NCI-H1092 (cell line): ENCODE measurements at places on chromosomes 2 and 18.

DNA sequence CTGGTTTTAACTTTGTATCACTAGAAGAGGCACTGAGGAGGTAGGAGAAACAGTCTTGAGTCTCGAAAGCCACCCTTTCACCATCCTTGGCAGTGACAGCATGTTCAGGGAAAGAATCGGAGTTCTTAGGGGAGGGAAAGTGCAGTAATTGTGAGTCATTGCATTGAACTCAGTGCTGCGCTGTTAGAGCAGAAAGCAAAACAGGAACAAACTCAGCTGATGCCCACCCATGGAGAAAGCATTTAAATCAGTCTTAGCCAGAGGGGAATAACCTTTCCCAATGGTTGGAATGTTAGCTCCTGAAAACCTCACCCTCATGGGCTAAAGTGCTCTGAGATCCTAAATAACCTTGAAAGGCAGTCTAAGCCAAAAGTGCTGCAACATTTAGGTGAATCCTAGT lies 845.6 kb upstream of the CNTNAP5 start:
- DNase-seq: no peak

DNA sequence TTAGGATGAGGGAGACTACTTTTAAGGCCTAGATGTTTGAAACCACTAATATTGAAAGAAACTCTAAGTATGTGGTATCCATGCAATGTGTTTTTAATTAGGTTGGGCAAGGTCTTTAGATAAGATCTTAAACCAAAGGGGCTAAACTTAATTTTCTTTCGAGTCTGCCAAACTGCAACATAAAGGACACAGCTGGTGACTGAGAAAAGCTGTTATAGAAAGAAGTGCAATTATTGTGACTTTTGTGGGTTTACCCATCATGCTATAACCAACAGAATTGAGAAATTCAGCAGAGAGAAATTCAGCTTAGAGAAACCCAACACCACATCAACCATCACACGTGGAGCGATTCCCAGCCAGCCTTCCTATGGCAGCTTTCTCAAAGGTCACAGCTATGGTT lies 119.5 kb upstream of the LMAN1 start:
- DNase-seq: no peak

- DNase-seq: no peak
These were observed 40.3 kb downstream of the PDIA6 start for GRCh38 chr2:10772201-10772867.

DNA sequence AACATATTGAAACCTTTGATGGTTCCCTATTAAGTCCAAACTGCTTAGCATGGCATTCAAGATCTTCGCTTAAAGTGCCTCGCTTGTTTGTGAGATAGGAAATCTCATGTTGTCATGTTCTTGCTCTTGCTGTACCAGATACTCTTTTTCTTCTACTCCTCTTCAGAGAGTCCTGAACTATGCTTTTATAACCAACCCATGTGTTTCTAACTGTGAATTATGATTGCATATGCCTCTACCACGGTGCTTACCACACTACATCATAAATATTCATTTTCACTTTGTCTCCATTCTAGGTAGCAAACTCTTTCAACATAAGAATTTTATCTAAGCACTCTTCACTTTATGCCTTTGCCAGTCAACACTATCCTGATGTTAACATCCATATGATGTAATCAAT lies 23.6 kb downstream of the STAT4 start:
- DNase-seq: no peak

DNA sequence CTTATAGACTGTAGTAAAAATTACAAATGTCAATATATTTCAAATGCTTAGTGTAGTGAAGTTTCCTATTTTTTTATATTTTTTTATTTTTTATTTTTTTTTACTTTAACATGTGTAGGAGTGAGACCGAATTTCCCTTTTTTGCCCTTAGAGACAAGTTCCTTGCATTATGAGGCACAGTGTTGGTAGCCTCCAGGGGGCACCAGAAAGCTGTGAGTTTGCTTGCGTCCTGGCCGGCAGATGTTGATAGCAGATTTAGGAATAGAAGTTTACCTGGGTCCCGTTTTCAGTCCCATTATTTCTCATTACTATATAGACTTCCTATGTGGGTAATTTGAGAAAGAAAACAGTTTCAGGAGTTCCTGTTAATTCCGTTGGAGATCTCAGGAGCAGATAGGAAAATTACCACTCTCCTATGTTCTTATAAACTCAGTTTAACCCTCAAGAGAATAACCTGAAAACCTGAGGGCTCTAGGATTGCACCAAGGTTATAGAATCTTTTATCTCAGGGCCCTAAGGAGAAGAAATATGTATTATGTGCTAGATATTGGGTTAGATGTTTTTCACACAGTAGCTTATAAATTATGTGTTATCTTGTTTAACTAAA lies 157.5 kb upstream of the SESTD1 start:
- DNase-seq: peak; percentile 0

- no peak for DNase-seq
These were observed 239.3 kb upstream of the MYT1L start for GRCh38 chr2:2570360-2570759.

GRCh38 chr2:55879976-55880375 lies 43.6 kb downstream of the EFEMP1 start:
- no peak for DNase-seq

DNA sequence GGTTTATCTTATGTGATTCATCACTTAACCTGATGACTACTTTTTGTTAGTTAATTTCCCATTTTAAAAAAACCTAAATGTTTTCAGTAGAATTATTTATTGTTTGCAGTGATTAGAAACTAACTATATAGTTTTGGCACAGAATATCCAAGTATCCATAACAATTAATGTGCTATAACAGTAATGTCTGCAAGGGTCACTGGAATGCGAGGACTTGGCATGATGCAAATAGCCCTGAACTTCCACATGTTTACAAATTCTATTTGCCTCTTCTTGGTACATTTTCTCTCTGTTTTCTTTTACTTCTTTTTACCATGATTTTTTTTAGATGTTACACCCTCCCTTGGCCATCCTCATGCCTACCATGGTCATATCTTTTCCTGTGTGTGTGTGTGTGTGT lies 49.3 kb upstream of the GALNT3 start:
- DNase-seq: no peak

GRCh38 chr18:65235966-65236624 lies 514.7 kb upstream of the CDH7 start:
- DNase-seq: peak; percentile 34
